Fibroblast of skin of abdomen (primary cell): ENCODE measurements at places on chromosomes 7 and 10.
A peak's percentile ranks its signal among the peaks of the same experiment; 100 is the strongest.

- DNase-seq, result peak; percentile 37
Measured at GRCh38 chr10:24889639-24890038, 62.8 kb downstream of the PRTFDC1 start.

- no peak for DNase-seq
Measured at GRCh38 chr10:89003344-89003743, 12.7 kb downstream of the FAS start.

GRCh38 chr7:19762631-19763030, 10.8 kb downstream of the TMEM196 start:
- DNase-seq, result peak; percentile 37

DNA sequence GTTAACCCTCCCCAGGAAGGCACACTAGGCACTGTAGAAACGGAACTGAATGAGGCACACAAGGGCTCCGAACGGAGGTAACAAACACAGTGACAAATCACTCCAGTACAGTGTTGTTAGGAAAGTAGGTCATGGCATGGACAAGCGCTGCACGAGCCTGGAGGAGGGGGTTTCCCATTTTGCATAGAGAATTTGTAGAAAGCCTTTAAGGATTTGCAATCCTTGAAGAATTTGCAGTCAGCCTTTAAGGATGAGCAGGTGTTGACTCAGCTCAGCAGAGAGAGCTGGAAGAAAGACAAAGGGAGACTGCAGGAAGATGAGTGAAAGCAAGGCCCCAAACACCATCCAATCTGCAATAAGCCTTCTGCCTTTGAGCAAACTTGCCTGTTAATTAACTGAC, 51.1 kb upstream of the PPP1R3C start:
- peak; percentile 92 for DNase-seq

GRCh38 chr7:130292682-130293257, at the start of gene CPA4:
TSS of gene CPA4 (plus strand) at chr7:130293161. CDS start at chr7:130293181, 20 bp downstream.
- DNase-seq, result peak; percentile 98

DNA sequence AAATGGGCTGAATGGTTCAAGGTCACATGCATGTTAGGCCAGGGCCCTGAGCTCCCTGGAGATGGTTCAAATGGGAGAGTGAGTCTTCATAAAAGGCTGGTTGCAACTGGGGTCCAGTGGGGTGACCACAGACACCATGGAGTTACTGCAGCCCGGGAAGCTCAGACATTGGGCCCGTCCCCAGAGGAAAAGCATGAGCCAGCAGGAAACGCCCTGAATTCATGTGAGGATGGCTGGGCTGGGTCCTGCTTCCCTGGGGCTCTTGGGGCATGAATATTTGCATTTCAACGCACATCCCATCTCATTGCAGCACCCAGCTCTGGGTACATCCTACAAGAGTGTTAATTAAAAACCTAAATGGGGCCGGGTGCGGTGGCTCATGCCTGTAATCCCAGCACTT, 549.0 kb downstream of the TCERG1L start:
- no peak for DNase-seq

DNA sequence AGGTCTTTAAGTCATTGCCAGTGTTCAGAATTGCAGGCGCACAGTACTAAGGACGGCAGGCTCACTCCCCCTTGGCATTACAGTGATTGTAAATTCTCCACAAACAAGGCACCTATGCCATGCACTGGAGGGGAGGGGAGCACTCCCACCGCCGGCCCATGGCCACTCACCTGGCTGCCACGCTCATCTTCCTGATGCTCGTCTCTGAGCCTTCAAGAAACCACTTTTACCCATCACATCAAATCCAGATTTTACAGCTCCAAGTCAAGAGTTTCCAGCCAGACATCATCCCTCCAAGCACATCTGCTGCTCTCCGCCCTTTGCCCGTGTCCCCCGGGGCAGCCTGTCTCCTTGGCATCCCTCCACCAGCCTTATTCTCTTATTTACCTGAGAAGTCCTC, 350.2 kb upstream of the SHH start:
- DNase-seq, result no peak

- no peak for DNase-seq
Measured at GRCh38 chr10:74006269-74006668, 8.4 kb downstream of the VCL start.

DNA sequence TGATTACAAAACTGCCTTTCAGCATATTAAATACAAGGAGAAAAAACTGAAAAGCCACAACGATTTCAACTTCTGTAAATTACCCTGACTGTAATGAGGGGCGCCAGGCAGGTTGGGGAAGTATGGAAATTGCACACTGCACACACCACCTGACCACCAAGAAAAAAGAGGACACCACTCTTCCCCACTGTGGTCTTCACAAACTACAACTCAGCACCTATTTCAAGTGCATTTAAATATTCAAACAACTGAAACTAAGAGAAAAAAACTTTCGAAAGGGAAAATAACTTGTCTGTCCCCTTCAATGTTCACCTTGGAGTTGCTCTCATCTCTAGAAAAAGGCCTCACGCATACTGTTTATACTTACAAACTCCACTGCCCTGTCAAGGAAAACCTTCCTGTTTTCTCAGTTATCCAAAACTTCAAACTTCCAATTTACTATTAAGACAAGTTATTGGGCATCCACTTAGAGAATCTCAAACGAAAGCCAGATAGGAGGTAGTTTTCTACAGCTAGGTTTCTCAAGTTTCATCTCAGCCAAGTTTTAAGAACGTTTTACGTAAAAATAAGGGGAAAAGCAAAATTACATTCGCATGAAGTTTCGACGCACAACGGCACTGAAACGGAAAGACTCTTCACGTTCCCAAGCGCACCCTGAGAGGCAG, 1.4 kb downstream of the LARP4B start:
- DNase-seq, result no peak

- DNase-seq, result peak; percentile 79
Measured at GRCh38 chr10:13758312-13758711, 171.5 kb downstream of the PRPF18 start.

DNA sequence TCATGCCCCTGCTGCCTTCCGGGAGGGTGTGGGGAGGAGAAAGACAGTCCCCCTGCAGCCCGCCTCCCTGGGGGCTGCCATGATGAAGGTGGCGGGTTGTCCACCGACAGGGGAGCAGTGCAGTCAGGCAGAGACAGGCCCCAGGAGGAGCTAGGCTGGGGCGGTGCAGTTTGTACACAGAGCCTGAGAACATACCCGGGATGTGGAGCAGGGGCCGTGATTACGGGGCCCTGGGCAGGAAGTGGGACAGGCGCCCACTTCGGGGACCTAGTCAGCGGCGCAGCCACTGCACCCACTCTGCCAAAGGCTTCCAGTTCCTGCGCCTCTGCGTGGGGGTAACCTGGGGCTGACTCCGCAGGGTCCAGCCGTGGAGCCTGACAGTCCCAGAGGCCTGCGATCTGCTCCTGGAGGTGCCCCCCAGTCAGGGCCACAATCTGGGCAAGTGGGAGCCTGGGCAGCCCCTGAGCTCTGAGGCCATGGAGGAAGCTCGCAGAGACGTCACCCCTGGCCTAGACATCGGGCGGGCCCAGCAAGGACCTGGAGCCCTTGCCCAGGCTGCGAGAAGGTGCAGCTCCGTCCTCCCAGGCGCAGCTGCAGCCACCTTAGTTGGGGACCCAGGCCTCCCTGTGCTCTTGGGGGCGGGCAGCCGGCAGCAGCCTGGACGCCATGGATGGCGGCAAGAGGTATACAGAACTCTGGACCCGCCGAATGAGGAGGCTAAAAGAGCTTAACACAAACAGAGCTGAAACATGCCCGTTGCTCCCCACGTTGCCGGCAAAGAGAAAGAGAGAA, 1356.8 kb downstream of the XPNPEP1 start:
- DNase-seq, result no peak

- DNase-seq, result no peak
Measured at GRCh38 chr7:41436139-41436538, 266.8 kb downstream of the INHBA start.

GRCh38 chr10:108462005-108462404, 1297.5 kb upstream of the SORCS1 start:
- no peak for DNase-seq

DNA sequence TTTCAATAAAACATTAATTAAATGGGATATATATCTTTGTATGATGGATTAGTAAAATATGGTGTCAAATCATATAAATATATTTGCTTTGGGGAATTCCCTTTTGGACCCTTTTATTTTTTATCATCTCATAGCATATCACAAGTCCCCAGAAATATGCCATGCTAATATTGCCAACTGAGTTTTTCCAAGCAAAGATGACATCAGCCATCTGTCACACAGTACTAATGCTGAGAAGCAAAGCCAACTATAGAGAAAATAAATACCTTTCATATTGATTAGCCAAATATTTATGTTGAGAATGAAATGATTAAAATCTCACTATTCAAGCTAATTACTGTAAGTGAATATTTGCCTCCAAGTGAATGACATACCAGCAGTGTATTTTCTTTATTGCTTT, 575.3 kb downstream of the ETV1 start:
- DNase-seq, result no peak

DNA sequence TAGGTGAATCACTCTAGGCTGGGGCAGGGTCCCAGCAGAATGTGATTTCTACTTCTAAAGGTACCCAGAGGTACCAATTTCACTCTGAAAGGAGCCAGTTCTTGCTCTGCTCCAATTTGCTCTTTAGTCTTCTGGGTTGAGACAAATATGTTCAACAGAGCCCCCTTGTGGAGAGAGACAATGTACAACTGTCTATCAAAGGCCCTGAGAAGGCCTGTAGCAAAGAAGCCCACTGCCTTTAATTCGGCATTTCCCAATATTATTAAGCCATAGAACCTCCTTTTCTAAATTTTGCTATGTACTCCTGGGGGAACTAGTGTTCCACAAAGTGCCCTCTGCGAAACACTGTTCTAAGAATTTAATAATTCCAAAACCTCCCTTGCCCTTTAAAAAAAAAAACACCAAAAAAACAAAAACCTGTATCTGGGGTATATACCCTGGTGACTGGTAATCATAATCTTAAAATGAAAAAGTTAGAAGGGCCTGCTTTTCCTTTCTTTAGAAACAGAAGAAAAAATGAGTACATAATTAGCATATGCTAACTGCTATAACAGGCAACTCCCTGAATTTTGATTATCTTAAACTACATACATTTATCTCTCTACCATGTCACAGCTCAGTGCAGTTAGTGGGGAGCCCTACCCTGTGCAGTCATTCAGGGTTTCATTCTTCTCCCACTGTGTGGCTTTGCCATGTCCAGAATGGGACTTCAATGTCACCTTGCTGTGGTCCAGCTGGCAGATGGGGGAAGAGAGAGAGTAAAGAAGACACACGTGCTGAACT, 160.9 kb upstream of the BMPER start:
- no peak for DNase-seq

GRCh38 chr10:30111340-30112022, 52.1 kb upstream of the JCAD start:
- DNase-seq, result peak; percentile 86

DNA sequence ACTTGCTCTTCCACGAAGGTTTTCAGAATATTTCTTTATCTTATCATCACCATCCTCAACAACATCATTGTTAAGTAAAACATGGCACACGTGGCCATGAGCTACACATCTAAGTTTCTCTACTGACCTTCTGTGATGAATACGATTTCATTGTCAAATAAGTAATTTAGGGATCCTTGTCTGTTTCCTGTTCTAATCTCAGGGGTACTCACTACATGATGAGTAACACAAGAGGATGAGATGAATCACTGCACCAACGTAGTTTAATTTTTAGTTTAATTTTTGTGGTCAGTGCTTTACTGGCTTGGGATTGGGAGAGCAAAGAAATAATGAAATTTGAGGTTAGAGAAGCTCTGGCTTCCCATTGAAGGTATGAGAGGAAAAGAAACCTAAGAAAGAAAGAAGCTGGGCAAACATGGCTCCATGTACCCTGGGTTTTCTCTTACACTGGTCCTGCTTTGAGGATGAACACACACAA, 461.9 kb upstream of the KLF6 start:
- peak; percentile 97 for DNase-seq

DNA sequence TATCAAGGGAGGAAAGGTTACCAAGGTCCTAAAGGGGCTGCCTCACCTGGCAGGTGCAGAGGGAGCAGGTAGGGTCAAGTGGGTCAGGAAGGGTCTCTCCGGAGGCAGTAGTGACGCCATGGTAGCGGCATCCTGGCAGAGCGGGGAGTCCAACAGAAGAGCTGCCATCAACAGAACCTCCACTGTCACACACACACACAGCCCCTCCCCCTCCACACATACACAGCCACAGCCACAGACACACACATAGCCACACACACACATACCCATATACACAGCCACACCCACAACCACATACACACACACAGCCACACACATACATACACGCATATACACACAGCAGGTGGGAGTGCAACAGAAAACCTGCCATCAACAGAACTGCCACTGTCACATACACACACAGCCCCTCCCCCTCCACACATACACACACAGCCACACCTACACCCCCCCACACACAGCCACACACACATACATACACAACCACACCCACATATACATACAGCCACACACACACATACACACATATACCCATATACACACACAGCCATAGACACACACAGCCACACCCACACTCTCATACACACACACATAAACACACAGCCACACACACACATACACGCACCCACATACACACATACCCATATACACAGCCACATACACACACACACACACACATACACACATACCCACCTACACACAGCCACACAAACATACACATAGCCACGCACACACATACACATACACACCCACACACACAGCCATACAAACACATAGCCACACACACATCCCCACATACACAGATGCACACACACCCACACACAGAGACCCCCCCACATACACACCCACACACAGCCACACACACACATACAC, 23.1 kb downstream of the KCP start:
- no peak for DNase-seq

GRCh38 chr10:31574577-31574976, 255.6 kb downstream of the ZEB1 start:
- no peak for DNase-seq
